ENCODE measurements at places on chromosomes 16 and 17. TPM values are rescaled to one million over a fixed set of nuclear protein-coding genes. Genes with fewer than 3 reads are reported as not detected.

The KRTAP2-2 gene
- 0.46 TPM for total RNA-seq

The ITGAL gene
- total RNA-seq = not detected

The C17orf100 gene
- total RNA-seq = 1.2 TPM

The CDH16 gene
- total RNA-seq = not detected

GRCh38 chr17:64974750-64975317, 55.6 kb upstream of the LRRC37A3 start:
- DNase-seq = no peak

DNA sequence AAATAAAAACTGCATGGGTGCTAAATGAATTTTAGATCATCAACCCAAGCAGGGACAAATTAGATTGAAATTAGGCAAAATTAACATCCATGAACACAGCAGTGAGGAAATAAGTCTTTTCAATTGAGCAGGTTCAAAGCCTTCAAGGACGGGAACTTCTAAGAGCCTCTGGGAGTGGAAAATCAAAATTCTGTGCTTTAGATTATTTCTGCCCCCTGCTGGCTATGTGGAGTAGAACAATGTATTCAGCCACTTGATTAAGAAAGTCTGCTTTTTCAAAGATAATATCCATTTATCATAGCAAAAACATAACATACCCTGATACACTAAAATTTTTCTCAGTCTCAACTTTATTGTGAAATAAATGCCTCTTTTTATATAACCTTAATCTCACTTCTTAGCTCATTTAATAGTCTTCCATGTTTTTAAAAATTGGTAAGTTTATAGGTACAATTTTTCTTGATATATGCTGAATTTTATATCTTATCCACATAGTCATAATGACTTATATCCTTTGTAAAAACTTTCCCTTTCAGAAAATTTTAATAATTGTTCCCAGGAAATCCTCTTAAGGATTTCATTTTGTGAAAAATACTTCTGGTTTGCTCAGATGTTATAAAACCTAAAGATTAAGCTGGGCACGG, 28.1 kb upstream of the NOL11 start:
- DNase-seq = peak; percentile 46

- DNase-seq = no peak
Measured at GRCh38 chr17:80825471-80826345, 165.9 kb upstream of the CHMP6 start.

GRCh38 chr16:16988963-16989362, 481.8 kb downstream of the XYLT1 start:
- no peak for DNase-seq

DNA sequence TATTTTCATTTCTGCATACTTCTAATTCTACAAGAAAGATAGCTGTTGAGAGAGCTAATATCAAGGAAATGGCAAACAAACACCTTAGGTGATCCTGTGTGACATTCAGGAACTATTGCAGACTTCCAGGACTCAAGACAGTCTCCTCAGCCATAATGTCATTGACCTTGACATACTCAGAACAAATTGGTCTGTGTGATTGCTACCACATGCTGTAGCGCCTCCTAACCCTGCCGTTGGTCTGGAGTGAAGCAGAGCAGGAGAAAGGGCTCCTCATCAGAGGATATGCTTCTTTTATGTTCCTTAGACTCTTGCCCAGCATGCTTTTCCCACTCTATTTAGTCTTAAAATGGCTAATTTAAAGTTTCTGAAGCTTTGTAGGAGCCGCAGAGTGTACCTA, 194.2 kb upstream of the TBX2 start:
- DNase-seq = no peak

DNA sequence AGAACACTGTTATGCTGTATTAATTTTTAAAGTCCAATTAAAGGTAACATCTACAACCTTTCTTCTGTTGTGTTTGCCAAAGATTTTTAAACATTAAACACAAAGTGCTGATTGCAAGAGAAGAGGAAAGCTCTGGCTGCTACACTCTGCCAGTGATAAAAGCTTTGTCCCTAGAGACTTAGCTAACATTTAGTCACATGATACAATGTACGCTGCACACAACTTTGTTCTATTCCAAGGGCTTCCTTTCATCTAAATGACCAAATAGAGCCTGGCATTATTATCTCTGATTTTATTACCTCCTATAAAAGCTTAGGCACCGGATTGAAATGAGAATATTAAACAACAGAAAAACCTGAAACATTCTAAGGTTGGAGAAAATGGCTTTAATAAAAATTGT, 388.7 kb upstream of the PMFBP1 start:
- DNase-seq = no peak

GRCh38 chr16:75624921-75625334, 1.8 kb upstream of the ADAT1 start:
- DNase-seq = peak; percentile 33

DNA sequence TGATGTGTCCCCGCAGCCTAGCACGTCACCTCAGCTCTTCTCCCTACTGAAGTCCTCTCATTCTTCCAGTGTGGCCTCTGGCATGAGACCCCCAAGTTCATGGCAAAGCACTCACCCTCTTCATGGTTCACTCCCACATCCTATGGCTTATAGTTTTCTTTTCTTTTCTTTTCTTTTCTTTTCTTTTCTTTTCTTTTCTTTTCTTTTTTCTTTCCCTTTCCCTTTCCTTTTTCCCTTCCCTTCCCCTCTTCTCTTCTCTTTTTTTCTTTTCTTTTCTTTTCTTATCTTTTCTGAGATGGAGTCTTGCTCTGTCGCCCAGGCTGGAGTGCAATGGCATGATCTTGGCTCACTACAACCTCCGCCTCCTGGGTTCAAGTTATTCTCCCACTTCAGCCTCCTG, 58.4 kb upstream of the NLRP1 start:
- no peak for DNase-seq
